Epithelial cell of proximal tubule (primary cell): ENCODE measurements at places on chromosomes 5 and 9.

GRCh38 chr5:125894383-125894782 lies 528.8 kb upstream of the GRAMD2B start:
- no peak for DNase-seq

DNA sequence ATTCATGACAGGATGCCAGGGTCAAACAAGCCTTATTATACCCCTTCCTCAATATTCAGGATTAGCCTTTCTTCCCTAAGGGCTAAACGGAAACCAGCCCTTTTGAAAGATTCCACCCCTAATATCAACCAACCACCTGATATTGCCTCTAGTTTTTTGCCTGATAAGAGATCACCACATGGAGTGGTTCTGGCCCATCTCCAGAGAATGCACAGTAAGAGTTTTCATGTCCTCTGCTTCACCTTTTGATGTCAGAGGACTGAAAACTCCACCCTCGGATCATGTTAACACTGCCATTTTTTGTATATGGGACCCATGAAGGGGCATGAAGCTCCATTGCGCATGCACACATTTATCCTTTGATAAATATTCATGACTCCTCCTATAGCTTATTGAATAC lies 5.8 kb upstream of the LNPEP start:
- DNase-seq = no peak

DNA sequence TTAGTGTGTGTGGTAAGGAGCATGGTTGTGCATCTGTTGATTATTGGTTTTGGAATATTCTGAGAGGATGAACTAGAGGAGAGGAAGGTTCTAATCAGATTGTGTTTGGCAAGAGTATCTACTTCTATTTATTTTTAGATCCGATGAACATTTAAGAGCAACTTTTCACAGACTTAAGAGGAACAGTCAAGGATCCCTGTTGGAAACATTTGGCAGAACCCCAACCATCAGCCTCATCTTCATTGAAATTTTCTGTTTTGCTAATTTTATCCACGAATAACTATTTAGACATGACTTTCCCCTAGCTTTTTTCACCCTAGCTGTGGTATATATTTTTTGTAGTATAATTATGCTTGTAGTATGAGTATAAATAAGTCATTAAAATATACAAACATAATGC lies 868.5 kb downstream of the MAT2B start:
- DNase-seq = no peak

- DNase-seq = peak; percentile 83
These were observed 30.7 kb upstream of the CORO2A start for GRCh38 chr9:98222885-98223691.

- no peak for DNase-seq
These were observed 21.0 kb upstream of the TRIM52 start for GRCh38 chr5:181281984-181282316.

- no peak for DNase-seq
These were observed 2.2 kb downstream of the AMACR start for GRCh38 chr5:34005681-34006080.

DNA sequence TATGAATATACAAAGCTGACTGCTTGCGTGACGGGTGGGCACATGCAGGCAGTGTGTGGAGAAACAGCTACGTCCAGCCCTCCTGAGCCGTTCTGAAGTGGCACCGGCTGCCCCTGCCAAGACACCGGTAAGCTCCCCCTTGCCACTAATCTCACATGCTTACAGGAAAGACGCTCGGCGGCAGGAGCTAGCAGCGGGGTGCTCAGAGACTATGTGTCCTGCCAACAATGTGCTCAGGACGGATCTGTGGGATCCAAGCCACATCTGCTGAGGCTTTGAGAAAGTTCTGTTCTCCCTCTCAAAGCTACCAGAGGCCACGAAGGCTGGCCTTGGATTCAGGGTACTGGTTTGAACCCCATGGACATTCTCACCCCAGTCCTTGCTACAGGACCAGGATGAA lies 157.2 kb upstream of the PHYKPL start:
- DNase-seq = no peak

DNA sequence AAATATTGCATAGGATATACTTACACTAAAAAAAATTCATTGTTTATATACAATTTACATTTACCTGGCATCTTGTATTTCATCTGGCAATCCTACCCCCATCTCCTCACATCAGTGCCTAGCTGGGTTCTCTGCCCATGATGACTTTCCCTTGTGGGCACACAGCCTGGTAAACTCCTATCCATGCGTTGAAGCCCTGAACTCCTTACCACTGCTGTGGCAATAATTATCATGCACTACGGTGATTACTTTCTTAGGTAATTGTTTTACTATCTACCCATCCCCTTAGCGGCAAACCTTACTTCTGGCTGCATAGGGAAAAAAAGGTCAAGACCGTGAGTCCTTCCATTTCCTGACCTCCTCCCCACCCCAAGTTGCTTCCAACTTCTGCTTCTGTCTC lies 63.6 kb upstream of the DAB2IP start:
- DNase-seq = no peak

GRCh38 chr9:130606887-130607600 lies 27.7 kb downstream of the FUBP3 start:
- DNase-seq = no peak

DNA sequence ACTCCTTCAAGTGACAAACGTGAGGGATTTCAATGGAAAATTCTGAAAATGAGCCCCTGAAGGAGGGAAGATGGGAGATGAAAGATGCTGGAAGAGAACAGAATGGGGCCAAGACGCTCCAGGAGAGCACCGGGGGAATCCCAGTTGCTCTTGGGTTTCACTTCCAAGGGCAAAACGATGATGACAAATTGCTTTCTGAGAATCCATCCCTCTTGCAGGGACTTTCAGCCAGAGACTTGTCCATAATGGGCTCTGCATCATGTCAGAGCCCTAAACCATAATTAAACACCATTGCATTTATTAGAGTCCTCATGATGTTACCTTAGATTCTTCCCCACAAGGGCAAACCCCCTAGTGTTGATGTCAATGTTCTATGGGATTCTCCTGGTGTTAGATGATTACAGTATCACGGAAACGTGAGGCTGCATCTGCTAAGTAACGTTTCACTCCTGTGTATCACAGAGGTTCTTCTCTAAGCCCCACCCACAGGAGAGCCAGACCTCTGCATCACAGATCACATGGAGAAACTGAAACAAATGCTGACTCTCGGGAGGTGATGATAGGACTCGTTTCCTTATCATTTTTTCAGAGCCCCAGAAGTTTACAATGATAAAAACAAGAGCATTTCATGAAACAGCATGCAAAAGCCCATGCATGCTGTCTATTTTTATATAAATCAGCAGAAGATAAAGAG lies 114.4 kb downstream of the TENT4A start:
- no peak for DNase-seq

DNA sequence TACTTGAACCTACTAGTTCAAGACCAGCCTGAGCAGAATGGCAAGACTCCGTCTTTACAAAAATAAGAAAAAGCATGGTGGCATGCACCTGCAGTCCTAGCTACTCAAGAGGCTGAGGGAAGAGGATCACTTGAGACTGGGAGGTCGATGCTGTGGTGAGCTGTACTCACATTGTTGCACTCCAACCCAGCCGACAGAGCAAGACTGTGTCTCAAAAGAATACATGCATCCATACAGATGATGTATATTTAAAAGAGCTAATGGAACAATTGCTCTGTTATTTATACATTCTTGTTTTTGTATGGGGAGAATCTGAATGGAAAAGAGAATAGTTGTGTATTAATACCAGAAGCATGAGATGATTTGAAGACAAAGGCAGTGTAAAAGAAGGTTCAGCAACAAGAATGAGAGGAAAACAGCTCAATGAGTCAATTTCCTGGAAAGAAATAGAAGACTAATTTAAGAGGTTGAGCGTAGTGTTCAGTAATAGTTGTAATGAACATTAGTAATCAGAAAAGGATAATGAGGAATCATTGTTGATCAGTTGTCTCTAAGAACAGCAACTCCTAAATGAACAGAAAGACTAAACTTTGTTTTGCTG lies 1.9 kb upstream of the LRRC70 start:
- DNase-seq = no peak

DNA sequence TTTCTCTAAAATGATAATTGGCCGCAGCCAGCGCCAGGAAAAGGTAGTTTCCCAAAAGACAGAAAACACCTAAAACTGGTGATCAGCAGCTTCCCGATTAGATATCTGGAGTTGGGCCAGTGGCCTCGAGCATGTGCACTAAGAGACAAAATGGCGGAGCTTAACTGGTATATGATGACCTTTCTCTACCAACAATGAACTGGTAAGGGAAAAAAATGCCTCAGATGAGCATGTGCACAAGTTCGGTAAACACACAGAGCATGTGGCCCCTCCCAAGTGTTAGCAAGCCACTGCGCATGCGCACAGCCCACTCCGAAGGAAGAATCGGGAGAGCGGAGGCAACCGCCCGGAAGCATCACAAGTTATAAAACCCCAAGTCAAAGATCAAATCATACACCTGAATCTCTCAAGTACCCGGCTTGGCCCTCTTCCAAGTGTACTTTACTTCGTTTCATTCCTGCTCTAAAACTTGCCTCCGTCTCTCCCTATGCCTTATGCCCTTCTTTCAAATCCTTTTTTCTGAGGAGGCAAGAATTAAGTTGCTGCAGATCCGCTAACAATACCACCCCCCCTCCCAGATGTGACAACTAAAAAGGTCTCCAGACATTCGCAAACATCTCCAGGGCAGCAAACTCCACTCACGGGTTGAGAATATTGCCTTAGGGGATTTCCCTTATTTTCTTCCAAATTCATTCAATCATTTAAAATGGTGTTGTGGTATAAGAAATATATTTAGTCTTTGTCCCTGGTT lies 15.0 kb upstream of the PTBP3 start:
- no peak for DNase-seq

GRCh38 chr5:151570058-151570457 lies 21.1 kb downstream of the FAT2 start:
- no peak for DNase-seq

DNA sequence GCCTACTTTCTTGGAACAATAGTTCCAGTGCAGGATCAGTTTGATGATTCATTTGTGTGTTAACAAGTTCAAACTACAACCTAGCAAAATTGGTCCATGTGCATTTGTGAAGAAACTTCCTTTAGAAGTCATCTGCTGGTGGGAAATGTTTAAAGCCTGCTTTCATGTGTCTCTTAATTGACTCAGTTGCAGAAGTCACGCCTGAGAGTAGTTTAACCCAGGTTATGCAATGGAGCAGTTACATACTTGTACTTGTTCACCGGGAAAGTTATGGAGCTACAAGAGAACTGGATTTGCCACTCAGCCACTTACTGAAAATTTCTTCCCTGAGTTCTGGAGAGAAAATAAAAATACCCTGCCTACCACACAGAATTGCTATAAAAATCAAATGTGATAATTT lies 1397.8 kb downstream of the PTPRD start:
- no peak for DNase-seq

DNA sequence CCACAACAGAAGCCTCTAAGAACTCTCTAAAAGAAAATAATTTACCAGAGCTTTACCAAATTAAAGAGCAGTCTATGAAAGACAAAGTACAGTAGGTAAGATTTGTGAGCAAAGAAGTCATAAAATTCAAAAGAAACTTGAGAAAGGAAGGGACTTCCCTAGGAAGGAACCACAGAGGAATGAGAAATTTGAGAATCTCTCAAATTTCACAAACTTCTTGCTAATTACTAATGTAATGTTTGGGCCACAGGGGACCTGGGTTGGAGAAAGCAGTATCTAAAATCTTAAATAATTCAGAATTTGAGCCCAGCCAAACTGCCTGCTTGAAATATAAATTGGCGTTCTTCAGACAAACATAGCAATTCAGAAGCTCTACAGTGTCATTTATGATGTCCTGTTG lies 225.0 kb upstream of the PRR16 start:
- no peak for DNase-seq

DNA sequence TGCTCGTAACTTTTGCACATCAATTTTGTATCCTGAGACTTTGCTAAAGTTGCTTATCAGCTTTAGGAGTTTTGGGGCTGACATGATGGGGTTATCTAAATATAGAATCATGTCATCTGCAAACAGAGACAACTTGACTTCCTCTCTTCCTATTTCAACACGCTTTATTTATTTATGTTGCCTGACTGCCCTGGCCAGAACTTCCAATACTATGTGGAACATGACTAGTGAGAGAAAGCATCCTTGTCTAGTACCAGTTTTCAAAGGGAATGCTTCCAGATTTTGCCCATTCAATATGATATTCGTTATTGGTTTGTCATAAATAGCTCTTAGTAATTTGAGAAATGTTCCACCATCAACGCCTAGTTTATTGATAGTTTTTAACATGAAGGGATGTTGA lies 65.4 kb upstream of the CDH12 start:
- no peak for DNase-seq

GRCh38 chr9:14433351-14434157 lies 119.6 kb upstream of the NFIB start:
- DNase-seq = no peak

GRCh38 chr5:89137148-89137547 lies 254.2 kb upstream of the MEF2C start:
- no peak for DNase-seq

- no peak for DNase-seq
These were observed 48.4 kb upstream of the EPB41L4B start for GRCh38 chr9:109369285-109369684.

GRCh38 chr9:123584202-123585176 lies 228.5 kb downstream of the CRB2 start:
- DNase-seq = no peak

DNA sequence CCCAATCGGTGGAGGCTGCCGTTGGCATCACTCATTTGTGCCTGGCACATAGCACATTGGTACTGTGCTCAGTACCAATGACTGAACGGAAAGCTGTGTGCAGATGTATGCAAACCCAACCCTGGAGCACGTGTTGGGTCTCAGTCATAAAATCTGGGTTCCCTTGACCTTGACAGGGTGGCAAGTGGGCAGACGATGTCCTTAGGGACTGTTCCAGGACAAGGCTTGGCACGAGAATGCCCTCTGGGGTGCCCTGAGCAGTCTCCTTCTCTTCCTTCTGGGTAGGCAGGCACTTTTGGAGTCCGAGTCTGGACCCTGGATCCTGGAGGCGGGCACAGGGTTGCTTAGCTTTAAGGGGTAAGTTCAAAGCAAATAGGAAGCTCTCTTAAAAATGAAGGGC lies 75.8 kb downstream of the MACROH2A1 start:
- no peak for DNase-seq

- no peak for DNase-seq
These were observed 2.5 kb upstream of the FGF1 start for GRCh38 chr5:142688281-142688989.

DNA sequence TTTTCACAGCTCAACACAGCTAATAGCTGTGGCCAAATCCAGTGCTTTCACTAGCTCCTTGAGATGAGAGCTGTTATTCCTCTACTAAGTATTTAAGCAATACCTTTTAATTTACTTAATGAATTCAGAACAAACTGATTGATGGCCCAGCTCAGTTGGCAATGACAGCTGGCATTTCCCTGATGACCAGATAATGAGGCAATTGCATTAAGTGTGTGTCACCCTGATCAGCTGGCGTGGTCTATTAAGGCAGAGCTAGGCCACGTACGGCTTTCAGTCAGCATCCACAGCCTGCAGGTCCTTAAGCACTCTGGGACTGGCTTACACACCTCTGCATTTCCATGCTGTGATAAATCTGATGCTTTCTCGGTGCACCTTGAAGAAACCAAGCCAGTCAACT lies 34.4 kb downstream of the TTLL11 start:
- DNase-seq = no peak

DNA sequence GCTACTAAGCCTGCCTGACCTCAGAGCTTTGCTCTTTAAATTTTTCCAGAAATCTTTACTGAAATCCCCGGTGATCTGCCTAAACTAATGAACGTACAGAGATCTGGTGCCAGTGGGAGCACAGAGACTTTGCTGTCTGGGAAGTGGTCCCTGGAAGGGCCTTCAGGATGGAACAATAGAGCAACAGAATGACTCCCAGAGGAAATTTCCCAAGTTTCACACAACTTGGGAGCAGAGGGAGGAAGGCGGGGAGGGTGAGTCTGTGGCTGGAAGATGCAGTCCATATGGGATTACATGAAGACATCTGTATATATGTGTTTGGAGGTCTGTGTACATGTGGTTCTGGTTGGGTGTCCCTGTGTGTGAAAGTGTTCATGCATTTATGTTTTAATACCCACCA lies 638.3 kb downstream of the CCDC171 start:
- DNase-seq = no peak
